Gastroesophageal sphincter (tissue), 4 donors: ENCODE measurements at places on chromosomes 16 and 17. TPM values are rescaled to one million over a fixed set of nuclear protein-coding genes. Genes with fewer than 3 reads are reported as not detected.
A peak's percentile ranks its signal among the peaks of the same experiment; 100 is the strongest.

- no peak for ATAC-seq
These were observed 205.2 kb upstream of the NLRP1 start for GRCh38 chr17:5789528-5789927.

- ATAC-seq, result peak; percentile 48
These were observed 670 bp downstream of the TNFSF12 start for GRCh38 chr17:7549401-7550055.

CTRB1 gene
- total RNA-seq, result not detected

ZDHHC1 gene
- 13.7 TPM for total RNA-seq

MVP gene
- total RNA-seq, result 82.2 TPM
